ENCODE measurements at places on chromosomes 2 and 18.

DNA sequence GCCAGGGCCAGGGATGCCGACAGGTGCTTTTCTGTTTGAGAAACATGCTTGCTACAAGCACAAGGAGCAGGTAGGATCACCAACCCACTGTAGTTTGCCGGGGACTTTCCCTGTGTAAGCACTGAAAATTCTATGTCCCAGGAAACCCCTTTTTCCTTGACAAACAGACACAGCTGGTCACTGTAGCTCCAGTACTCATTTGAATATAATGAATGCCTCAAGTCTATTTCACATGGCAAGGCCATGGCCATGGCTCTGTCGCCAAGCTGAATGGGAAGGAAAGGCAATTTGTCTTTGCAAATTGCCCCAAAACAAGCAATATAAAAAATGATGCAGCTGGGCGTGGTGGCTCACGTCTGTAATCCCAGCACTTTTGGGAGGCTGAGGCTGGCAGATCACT, 49.6 kb upstream of the IGFBP2 start:
- no peak for DNase-seq

DNA sequence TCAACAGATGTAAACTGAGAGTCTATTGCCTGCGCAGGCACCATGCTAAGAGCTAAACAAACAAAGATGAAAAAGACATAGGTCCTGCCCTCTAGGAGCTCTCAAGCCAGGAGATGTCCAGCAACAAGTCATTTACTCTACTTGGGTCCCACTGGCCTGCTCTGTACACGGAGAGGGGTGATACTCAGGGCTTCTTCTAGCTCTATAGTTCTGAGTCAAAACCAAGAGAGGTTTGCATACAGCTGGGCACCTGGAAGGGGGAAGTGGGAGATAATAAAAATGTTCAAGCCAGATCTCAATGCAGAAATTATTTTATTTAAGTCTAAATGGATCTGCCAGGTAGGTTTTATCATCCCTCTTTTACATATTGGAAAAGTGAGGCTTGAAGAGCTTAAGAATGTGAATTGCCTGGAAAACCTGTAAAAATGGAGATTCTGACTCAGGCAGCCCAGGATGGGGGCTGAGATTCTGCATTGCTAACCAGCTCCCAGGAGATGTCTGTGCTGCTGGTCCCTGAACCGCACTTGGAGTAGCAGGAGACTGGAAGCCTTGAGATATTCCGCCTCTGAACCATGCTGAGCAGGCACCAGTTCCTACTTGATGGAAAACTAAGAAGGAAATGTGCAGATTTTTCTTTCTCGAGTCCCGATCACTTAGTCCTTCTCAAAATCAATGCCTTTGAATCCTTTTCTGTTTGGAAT, 201.1 kb downstream of the PRKCE start:
- no peak for DNase-seq

DNA sequence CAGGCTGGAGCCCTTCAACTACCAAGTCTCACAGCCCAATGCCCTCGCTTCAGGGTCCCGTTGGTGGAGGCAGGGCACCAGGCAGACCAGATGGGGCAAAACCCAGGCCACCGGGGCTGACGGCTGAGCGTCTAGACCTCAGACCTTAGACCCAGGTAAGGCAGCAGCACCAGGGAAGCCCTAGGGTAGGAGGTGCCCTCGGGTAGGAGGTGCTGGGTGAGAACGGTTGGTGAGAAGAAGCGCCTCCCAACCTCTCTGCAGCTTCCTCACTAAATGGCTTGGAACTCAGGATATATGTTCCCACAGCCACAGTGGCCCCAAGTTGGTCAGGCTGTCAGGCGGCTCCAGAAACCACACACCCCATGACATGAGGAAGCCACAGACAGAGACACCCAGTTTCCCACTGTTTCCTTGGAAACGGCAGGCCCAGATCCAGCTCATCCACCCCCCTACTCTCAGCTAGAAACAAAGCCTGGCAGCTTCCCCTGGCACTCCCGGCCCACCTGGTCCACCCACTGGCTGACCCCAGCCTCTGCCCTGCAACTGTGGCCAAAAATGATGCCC, 13.1 kb upstream of the MLPH start:
- no peak for DNase-seq

- no peak for DNase-seq
These were observed 682 bp upstream of the LNPK start for GRCh38 chr2:176002688-176003210.

- no peak for DNase-seq
These were observed 468.9 kb downstream of the PARD3B start for GRCh38 chr2:205014201-205014600.

Data from stimulated activated CD8-positive, alpha-beta memory T cell treated with anti-CD3 and anti-CD28 coated beads, Interleukin-4, amount 100 ng/mL, for 1 hour (primary cell).